ENCODE measurements at places on chromosomes 13 and 19. TPM values are rescaled to one million over a fixed set of nuclear protein-coding genes. Genes with fewer than 3 reads are reported as not detected.

- no peak for DNase-seq
Observed at GRCh38 chr13:73061876-73062275, 3.1 kb downstream of the KLF5 start.

DNA sequence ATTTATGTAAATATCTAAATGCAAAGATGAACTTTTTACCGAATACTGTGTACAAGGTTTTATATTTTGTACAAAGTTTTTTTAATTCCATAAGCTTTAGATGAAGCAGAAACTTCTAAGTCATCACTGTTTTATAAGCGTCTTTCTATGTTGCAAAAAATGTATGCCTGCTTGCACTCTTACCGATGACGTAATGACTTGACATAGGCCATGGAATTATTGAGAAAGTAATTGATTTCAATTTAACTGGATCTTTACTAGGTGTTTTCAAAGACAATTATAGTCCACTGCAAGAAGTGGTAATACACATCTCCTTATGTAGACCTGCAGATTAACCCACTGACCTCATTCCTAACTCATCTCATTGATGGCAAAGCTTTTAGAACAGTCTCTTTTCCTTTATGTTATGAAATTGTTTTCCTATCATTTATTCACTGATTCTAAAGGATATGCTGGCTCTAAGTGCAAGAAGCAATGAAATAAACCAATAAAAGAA lies 10.4 kb downstream of the DACH1 start:
- no peak for DNase-seq

GRCh38 chr13:46213242-46213641 lies 1.5 kb downstream of the LRRC63 start:
- no peak for DNase-seq

DNA sequence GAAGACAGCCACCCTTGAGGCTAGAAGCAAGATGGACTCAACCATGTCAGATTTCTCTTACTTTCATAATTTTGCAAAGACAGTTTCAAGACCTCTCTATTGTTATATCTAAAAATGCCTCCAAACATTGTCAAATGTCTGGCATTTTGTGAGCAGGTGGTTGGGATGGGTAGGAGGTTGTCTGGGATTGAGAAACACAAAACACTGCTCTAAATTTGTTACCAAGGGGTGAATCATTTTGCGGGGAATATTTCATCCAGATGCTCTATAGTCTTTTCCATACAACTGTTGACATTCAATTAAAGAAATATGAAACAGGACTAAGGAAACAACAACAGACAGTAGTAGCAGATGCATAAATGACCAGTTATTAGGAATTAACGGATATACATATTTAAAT lies 208.2 kb downstream of the ITGBL1 start:
- DNase-seq, result no peak

GRCh38 chr19:18295034-18295451 lies 13.6 kb upstream of the JUND start:
- DNase-seq, result no peak

DNA sequence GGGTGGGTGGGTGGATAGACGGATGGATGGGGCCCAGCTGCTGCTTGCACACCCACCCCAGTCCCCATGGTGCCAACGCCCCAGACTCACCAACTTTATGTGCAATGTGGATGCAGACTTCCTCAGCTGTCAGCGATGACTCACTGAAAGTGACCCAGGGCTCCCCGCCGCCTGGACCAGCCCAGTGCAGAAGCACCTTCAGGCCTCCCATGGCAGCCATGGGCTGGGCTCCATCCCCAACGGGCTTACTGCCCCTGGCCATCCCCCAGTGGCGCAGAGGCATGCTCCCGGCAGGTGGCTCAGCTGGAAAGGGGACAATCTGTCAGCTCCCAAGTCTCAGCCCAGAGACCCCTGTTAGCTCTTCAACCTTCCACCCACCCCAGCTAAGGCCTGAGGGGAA lies 2.2 kb downstream of the TYK2 start:
- no peak for DNase-seq

DNA sequence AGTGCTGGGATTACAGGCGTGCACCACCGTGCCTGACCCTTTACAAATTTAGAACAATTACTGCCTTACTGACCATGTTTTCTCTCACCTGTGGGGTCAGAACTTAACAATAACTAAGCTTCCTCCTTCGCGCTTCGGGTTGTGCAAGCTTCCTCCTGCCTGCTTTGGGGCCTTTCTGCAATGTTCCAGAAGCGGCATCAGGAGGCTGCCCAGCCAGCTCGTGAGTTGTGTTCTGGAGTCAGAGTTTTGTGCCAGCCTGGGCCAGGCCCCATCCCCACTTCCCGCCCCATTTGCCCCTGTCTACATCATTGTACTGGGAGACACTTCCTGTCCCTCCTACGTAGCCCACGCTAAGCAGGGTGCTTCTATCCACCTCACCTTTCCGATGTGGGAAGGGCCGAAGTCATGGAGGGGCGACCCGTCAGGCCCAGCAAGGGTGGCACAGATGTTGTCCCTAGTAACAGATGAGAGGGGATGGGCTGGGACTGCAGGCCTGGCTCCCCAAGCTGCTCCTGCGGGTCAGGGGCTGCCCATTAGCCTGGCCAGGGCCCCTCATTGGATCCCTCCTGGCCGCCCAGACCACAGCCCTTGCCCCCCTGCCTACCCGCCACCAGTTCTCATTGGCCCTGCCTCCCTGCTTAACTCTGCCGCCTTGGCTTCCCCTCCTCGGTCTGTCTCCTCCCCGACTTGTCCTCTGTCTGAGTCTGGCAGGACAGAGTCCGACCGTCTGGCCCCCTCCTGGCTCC lies 13.4 kb downstream of the UHRF1 start:
- no peak for DNase-seq

- no peak for DNase-seq
Observed at GRCh38 chr13:51900471-51900870, 38.7 kb downstream of the CCDC70 start.

DNA sequence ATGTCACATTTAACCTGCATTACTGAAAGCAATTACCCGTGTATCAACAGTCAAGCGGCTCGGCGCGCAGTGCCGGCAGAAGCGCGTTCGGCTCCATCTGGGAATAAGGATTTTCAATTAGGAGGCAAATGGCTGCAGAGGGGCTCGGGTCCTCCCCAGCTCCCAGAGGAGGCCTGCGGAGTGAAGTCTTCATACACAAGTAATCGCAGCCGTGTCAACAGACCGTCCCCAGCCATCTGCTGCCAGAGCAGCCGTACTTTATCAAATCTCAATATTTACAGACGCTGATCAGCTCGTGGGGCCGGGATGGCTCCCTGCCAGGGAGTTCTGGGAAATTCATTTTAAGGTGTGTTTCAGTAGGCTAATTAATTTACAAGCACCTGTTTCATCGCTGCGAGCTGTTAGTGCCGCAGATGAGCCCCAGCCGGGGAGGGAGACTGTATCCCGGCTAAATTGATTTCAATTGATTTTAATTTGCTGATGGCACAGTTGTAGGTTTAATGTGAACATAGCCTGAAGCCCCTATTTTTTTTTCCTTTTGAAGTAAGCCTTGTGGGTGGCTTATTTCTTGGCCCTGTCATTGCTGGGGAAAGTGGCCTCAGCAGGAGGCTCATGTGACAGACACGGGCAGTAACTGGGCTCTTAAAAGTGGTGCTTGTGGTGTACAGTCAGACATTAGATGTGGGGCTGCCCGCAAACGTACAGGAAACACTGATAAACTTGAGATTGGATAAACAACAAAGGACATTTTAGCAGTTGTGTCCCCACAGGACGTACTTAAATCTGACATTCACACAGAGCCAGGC lies 252.7 kb downstream of the TEX29 start:
- no peak for DNase-seq

- no peak for DNase-seq
Observed at GRCh38 chr13:73090116-73090822, 31.5 kb downstream of the KLF5 start.

DNA sequence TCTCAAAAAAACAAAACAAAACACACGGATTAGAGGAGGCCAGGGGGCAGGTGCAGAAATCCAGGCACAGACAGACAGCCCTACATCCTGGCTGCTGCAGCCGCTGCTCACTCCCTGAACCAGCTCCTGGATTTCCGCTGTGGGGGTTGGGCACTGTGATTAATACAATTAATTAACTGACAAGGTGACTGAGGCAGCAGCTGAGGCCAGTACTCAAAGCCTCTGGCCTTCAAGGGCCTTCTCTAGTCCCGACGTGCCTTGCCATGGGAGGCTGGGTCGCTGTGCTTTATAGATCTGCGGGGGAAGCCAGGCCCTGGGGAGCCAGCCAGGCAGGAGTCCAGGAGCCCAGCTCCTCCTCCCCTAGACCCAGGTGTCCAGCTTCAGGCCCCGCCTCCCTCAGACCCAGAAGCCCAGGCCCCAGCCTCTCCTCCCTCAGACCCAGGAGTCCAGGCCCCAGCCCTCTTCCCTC lies 4.6 kb downstream of the NECTIN2 start:
- DNase-seq, result no peak

DNA sequence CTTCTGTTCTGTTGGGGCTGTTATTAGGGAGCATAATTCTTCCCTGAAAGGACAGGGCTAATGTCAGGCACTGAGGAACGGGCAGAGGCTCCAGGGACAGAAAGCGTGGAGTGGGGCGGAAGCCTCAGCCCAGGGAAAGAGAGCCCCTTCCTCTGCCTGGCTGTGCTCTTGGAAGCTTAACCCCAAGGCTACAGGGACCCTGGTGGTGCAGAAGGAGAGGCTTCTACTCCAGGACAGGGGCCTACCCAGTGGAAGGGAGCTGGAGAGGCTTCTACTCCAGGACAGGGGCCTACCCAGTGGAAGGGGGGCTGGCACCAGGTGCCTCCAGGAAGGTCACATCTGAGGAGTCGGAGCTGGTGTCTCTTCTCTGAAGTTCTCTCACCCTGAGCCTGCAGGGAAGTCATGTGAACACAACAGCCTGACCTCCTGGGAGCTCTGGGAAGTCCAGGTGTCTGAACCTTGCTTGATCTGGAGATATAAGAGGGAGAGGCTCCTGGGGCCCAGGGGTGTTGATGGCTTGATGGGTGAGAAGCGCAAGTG lies 159.5 kb upstream of the SOX1 start:
- no peak for DNase-seq

DNA sequence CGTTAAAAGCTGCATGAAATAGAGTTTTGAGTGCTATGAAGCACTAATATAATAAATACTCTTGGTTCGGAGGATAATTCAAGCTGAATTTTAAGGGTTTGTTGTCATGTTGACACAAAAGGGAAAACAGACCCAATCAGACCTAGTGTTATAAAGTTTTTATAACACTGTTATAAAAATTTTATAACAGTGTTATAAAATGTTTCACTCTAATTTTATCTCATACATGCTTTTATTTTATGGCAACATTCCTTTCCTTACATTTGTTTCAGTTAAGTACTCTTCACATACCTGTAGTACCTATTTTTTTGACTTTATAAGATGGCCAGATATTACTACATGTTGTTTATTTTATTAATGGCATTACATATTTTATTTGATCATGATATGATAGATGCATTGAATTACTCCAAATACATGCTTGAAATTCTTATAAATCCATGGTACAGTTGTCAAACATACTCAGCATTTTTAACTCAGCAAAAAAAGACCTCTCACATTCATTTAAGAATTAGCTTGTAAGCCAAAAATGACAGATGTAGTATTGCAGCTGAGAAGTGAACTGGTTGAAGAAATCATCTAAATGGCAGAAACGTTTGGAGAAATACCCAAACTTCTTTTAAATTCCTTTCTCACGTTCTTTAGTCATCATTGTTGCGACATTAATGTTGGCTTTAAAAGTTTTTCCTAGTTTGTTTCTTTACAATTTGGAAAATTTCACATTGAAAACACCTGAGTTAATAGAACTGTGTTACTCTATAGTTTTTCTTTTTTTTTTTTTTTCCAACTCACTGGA lies 104.5 kb downstream of the PIBF1 start:
- no peak for DNase-seq

DNA sequence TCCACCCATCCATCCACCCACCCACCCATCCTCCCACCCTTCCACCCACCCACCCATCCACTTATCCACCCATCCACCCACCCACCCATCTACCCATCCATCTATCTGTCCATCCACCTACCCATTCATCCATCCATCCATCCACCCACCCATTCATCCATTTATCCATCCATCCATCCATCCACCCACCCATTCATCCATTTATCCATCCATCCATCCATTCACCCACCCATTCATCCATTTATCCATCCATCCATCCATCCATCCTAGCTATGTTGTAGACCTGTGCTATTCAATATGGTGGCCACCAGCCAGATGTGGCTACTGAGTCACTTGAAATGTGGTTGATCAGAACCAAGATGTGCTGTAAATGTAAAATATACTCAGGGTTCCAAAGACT lies 5.1 kb downstream of the CAMSAP3 start:
- no peak for DNase-seq

P2RY11 gene
- 7.0 TPM for polyA plus RNA-seq

CILP2 gene
- polyA plus RNA-seq, result not detected

WASF3 gene
- not detected for polyA plus RNA-seq

PRKD2 gene
- 50.7 TPM for polyA plus RNA-seq

CALM3 gene
- polyA plus RNA-seq, result 349 TPM

LGALS14 gene
- polyA plus RNA-seq, result 8.1 TPM

LILRB1 gene
- 41.8 TPM for polyA plus RNA-seq
